ENCODE measurements at places on chromosomes 16 and 17.

GRCh38 chr16:28277537-28278388 is 14.6 kb upstream of the SBK1 start:
- peak; percentile 80 for DNase-seq

DNA sequence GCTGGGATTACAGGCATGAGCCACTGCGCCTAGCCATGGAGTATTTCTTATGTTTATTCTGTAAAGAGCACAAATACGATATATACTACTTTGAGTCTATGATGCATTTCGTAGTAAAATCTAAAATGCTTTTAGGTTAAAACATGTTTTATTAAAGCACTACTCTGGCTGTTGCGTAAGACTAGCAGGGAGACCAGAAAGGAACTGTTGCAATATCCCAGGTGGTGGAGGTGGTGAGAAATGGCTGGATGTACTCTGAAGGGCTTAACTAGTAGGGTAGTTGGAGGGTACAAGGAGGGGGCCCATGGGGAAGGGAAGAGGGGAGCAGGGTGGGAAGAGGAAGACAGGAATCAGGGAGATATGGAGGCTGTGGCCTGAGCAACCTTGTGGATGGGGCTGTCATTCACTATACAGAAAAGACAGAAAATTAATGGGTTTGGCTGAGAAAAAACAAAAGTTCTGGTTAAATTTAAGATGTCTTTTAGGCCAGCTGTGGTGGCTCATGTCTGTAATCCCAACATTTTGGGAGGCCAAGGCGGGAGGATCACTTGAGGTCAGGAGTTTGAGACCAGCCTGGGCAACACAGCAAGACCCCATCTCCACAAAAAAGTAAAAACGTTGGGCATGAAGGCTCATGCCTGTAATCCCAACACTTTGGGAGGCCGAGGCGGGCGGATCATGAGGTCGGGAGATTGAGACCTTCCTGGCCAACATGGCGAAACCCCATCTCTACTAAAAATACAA is 35.8 kb downstream of the ST3GAL2 start:
- DNase-seq = no peak

DNA sequence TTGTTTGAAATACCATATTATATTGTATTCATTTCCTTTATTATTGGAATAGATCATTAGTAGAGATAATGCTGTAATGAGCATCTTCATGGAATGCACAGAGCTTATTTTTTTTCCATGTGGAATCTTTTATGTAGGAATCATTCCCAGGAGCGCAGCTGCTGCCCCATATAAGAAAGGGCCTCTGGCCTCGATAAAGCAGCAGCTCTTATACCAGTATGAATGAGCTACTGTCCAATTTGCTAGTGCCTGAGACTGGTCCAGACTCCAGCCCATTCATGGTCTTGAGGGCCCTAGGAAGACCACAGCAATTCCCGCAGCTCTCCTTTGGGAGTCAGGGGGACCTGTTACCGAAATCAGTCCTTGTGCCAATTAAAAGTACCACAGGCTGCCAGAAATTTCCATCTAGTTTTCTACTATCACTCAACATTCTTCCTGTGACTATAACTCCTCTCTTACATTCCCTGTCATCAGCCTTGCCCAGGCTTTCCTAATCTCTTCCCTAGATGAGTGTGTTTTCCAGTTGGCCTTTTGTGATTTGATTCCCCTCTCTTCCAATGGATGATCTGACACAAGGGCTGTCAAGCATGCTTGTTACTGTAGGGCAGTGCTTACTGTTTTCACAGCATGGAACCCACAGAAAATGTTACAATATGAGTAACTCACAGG is 1.9 kb downstream of the ZNF843 start:
- DNase-seq = no peak

DNA sequence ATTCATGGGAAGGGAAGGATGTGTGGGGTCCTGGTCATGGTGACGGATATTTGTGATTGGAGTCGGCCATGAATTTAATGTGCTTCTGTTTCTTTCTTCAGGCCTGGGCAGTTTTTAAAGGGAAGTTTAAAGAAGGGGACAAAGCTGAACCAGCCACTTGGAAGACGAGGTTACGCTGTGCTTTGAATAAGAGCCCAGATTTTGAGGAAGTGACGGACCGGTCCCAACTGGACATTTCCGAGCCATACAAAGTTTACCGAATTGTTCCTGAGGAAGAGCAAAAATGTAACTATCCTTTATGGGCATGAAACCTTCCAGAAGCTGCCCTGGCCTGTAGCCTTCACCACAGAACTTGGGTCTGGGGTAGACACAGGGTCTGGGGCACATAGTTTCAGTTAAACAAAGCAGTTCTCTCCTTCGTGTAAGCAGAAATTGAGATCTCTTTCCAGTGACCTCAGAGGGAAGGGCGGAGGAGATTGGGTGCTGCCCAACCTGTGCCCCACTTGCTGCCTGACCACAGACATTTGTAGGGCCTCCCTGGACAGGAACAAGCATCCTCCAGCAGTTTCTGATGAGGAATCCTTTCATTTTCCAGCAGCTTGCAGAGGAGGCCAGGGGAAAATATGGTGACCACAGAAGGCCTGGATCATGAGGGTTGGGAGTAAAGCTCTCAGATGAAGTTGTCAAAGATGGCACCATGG is 10.1 kb downstream of the IRF8 start:
- no peak for DNase-seq

- DNase-seq = no peak
Observed at GRCh38 chr17:45391291-45391690, 41.4 kb downstream of the ARHGAP27 start.

GRCh38 chr17:17141279-17141678 is 64.9 kb downstream of the PLD6 start:
- DNase-seq = no peak

- DNase-seq = no peak
Observed at GRCh38 chr16:79210607-79211006, 389.9 kb downstream of the MAF start.

DNA sequence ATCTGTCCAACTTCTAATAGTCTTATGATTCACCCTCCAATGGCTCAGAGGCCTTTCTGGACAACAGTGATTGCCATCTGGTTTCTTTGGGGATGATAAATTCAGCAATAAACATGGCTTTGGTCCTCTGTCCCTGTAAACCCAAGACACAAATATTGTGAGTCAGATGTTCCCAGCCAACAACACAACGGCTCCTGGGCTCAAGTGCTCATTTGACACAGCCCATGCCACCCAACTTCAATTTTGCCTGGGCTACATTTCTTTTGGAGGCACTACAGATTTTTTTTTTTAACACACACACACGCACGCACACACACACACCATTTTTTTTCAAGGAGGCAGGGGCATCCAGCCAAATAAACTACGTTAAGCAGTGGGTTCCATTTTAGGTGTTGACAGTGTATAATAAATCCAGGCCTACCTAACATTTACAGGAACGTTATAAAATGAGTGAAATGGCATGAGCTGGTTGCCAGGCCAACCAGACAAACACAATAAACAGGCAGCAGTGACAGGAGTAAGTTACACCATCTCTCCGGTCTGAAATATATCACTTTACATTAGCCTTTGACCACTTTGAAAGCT is 939.9 kb upstream of the SOX9 start:
- no peak for DNase-seq

- no peak for DNase-seq
Observed at GRCh38 chr17:39981766-39982375, 1.3 kb downstream of the PSMD3 start.

All from T-helper 9 cell (primary cell).